Left renal cortex interstitium (tissue), 4 donors: ENCODE measurements at places on chromosomes 1 and 21. TPM values are rescaled to one million over a fixed set of nuclear protein-coding genes. Genes with fewer than 3 reads are reported as not detected.

DNA sequence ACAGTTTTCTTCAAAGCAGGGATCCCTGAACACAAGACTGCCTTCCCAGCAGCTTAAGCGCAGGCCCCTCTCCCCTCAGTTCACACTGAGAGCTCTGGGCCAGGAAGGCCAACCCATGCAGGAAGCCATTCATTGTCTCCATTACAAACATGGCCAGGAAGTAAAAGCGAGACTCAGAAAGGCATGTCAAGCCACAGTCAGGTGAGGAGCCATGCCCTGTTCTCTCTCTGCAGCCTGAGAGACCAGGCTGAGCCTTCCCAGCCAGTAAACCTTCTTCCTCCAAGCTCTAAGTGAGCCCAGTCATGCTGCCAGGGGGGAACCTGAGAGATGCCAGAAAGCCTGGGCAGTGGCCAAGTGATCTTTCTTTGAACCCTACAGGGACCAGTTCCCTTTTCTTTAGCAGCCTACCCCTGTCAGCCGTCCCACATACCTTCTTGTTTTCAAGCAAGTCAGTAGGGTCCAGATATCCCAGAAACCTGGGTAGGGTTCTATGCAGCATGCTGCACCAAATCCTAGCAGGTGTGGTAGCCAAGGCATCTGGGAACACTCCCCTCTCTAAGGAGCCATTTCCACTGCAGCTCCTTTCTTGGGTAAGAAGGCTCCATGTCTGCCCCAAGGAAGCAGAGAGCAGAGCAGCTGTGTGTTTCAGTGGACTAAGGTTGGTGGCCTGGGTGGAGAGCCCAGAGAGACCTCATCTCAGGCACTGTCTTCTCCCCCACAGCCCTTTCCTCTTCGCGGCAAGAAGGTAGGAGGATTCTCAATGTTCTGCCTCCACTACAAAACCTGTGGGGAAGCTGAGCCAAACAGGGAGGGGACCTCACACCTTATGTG is 977 bp downstream of the TRAF3IP3 start:
- no peak for DNase-seq

DNA sequence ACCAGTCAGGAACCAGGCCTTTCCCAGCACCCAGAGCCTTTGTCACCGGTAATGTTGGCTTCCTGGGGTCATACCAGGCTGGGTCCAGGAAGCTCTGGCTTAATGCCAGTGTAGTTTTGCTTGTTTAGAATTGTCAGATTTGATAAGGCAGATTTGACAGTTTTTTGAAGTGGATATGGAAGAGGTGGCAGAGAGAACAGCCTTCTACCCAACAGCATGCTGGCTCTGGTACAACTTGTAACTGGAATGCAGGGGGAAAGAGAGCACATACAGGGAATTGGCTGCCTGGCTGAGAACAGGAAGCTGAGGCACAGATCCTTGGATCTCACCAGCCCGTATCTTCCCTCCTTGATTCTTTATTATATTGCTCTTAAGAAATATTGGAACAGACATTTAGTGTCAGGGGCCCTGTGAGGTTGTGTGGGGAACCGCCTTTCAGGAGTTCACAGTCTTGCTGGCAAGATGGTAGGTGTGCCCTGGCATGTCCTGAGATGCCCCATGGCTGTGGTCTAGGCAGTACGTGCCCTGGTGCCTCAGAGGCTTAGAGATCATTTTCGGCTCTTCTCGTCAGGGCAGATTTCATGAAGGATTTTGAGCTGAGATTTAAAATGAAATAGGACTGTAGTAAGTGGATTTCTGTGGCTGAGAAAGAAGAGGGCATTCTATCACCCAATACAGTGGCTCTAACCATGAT is 227.0 kb downstream of the PBX1 start:
- DNase-seq, result no peak

DNA sequence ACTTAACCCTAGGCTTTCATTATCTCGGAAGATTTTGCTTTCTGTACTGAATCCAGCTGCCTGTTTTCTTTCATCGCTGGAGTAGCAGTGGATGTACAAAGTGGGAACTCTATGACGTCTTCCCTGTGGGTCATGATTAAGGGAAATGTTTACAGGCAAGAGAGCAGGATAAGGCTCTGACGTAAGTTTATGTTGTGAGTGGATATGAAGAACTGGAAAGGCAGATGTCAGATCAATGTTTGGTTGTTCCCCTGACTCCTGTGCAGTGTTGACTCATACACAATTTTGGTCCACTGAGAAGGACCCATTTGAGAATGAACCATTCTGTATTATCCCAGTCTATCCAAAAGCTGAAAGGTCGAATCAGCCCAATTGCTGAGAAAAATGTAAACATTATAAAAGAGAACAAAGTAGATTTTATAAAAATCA is 292.4 kb downstream of the GRIK1 start:
- DNase-seq, result no peak

DNA sequence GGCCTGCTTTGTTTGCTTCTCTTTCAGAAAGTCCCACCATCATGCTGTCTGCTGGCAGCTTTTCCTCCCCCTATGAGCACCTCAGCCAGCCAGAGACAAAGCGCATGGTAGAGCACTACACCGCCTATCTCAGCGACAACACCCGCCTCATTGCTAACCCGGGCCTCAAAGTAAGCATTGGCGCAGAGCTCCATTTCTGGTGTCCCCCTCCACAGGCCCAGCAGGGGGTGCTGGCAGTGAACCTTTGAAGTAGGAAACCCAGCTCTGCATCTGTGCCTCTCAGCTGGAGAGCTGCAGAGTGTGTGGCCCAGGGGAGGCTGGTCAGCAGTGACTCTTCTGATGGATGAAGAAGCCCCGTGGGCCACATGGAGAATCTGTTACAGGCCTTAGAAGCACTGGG is 81.2 kb upstream of the RAVER2 start:
- DNase-seq, result no peak

- DNase-seq, result no peak
Observed at GRCh38 chr21:44087426-44088400, 19.5 kb upstream of the PWP2 start.

Gene NTRK1
- polyA plus RNA-seq, result 1.8 TPM

Gene PMF1
- 103 TPM for polyA plus RNA-seq

DNA sequence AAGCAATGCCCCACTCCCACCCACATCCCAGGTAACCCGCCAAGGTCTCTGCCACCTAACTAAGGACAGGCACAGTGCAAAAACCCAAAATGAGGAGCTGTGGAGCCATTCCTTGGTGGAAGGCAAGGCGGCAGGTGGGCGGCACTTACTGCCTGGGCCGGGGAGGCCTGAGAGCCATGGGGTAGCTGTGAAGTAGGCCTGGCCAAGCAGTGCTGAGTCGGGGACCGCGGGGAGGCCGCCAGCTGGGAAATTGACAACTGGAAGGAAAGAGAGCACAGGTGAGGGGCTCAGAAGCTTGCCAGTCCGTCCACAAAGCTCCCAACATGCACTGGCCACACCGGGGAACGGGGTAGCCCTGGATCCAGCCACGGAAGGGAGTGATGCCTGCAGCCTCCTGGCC is 85.3 kb downstream of the NPHP4 start:
- DNase-seq, result no peak

DNA sequence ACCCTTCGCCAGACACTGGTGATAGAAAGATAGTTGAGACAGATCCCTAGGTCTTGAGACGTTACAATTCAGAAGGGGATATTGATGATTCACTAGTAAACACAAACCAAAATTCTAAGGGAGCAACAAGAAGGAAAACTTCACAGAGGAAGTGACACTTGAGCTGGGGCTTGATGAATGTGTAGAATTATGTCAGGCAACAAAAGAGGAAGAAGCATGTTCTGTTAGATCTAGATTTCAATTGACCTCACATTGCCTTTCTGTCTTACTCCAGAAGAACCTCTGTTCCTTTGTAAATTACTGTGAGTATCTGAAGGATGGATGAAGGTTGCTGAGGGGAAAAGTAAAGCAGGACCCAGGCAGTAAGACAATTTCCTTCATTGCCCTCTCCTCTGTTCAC is 328.2 kb downstream of the KCTD3 start:
- no peak for DNase-seq

- no peak for DNase-seq
Observed at GRCh38 chr1:160018900-160019299, 12.9 kb downstream of the PIGM start.

DNA sequence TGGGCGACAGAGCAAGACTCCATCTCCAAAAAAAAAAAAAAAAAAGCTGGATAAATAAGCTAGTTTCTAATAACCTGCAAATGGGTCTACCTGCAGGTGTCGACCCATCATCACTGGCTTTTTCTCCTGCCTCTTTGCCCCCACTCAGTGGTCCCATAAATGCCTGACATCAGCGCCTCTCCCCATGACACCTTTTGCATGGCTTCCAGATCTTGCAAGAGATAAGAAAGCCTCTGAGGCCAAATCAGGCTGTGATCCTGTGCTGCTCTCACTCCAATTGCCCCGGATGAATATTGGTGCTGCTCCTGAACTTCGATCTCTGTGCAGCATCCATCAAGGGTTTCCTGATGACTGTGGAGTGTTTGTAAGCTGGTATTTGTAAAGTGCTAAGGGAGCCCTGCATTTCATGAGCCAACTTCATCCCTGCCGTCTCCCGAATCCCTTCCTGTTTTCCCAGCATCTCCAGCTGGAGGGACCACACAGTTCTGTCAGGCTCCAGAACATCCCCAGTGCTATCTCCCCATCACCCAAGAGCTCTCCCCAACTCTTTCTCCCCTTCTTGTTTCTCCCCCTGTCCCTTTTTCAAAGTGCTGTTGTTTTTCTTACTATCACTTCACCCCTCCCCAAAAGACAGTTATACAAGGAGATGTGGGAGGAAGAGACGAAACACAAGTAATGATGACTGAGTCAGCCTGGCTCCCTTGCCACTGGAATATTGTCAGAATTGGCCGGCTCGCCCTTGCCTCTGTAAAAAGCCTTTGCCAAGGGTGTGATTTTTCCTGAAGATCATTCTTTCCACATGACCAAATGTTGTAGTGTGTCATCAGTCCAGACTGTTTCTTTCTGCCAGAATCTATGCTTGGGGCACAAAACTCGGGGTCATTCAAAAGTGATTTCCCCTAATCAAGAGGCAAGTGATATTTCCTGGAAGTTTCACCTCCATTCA is 2.8 kb upstream of the EFHD2 start:
- DNase-seq, result no peak
